ENCODE measurements at places on chromosomes 12 and 14.
A peak's percentile ranks its signal among the peaks of the same experiment; 100 is the strongest.

- DNase-seq, result no peak
These were observed 6.7 kb downstream of the BAG5 start for GRCh38 chr14:103555559-103556337.

GRCh38 chr14:61923348-61923747 lies 161.1 kb downstream of the SNAPC1 start:
- no peak for DNase-seq

DNA sequence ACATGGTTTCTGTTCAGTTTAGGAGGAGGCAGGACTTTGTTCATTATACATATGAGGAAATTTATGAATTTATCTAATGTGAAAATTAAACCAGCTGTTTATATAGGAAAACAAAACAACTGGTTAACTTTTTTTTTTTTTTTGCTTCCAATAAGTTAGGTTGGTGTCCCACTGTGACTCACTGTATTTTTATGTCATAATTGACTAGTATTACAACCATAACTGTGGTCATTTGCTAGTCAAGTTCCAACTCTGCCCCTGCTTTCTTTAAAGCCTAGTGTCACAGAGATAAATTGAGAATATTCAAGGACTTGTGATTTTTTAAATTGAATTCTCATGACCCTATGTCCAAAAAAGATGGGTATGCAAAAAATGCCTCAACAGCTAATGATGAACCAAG lies 227.7 kb downstream of the BCAT1 start:
- DNase-seq, result no peak

DNA sequence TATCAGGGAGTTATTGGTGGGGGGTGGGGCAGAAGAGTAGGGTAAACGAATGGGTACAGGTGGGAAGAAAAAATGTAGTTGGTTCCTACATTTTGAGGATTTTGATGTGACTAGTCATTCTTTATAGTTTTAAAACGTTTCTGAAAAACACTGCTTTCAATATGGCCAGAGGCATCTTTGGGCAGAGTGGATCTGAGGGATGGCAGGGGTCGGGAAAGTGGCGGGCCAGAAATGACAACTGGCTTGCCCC lies 527 bp upstream of the ATP23 start:
- DNase-seq, result no peak

DNA sequence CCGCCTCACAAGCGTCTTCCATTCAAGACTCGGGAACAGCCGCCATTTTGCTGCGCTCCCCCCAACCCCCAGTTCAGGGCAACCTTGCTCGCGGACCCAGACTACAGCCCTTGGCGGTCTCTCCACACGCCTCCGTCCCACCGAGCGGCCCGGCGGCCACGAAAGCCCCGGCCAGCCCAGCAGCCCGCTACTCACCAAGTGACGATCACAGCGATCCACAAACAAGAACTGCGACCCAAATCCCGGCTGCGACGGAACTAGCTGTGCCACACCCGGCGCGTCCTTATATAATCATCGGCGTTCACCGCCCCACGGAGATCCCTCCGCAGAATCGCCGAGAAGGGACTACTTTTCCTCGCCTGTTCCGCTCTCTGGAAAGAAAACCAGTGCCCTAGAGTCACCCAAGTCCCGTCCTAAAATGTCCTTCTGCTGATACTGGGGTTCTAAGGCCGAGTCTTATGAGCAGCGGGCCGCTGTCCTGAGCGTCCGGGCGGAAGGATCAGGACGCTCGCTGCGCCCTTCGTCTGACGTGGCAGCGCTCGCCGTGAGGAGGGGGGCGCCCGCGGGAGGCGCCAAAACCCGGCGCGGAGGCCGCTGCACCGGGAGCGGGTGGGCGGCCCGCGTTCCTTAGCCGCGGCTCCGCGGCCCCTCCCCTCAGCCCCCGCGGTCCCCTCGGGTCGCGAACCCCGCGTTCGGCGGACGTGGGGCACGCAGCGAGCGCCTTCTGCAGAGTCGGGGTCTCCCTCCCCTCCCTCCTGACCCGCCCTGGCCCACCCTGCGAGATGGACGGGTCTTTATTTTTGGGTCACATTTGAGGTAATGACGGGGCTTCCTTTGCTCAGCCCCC lies at the start of gene UBC:
UBC (minus strand) TSS at position 259 of the 847 bp plus-strand sequence. CDS start 879 bp downstream, outside the sequence.
- DNase-seq, result peak; percentile 97

DNA sequence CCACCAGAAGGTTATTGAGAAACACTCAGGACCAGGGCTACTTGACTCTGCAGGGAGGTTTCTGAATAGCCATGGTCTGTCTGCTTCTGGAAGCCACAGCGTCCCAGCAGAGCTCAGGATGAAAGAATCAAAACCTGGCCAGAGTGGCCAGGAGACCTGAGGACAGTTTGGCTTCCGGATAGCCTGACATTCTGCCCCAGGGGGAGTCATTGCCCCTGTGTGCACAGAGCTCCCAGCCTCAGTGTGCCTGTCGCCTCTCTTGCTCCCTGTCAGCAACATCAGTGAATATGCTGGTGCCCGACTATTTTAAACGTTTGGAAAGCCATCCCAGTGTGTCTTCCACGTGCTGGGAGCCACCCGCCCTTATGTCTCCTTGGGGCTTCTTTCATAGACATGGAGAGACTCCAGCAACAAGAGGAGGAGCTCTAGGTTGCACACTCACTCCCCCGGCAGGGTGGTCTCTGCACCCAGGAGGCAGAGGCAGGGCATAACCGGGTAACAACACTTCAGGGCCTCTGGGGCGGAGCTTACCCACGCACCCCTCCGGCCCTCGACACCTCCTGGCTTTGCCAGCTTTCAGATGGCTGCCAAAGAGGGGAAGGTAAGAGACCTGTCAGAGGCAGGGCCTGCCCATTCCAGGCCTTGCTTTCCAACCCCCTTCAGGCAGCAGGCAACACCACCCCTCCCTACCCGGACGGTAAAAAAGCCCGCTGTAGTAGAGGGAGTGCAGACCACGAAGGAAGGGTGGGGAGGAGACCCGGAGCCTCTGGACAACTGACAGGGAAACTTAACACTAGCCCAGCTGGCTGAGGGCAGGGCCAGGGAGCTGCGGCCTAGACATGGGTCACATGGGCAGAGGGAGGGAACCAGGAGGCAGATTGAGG lies 19.0 kb upstream of the SLC6A12 start:
- no peak for DNase-seq

DNA sequence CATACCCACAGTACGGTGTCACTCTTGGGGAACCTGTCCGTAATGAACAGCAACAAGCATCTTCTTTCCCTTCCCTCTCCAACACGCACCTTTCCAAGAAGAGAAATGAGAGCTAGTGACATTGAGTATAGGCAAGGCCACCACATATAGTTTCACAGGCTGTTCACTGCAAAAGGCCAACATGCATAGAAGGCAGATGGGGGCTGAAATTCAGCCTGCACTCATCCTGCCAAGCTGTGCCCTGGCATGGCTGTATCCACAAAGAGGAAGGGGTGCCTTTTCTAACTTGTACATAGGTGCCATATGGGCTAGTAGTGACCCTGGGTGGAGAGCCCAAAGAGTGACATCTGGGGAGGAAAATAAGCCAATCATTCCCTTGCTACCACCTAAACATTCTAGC lies 169.6 kb downstream of the ZFP36L1 start:
- no peak for DNase-seq

- DNase-seq, result no peak
These were observed 23.1 kb upstream of the SMUG1 start for GRCh38 chr12:54211920-54212319.

DNA sequence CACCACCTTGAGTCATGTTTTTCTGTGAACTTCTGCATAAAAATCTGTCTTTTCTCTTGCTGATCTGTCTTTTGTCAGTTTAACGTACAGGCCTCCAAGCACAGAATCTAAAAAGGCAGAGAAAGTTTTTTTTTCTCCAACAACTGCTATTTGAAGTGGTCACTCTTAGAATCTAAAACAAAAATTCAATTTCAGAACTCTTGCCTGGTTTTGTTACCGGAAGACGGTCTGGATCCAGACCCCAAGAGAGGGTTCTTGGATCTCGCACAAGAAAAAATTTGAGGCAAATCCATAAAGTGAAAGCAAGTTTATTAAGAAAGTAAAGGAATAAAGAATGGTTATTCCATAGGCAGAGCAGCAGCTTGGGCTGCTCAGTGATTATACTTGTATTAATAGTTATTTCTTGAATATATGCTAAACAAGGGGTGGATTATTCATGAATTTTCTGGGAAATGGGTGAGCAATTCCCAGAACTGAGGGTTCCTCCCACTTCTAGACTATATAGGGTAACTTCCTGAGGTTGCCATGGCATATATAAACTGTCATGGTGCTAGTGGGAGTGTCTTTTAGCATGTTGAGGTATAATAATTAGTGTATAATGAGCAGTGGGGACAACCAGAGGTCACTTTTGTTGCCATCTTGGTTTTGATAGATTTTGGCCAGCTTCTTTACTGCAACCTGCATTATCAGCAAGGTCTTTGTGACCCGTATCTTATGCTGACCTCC lies 150.0 kb upstream of the PLEKHA5 start:
- no peak for DNase-seq

DNA sequence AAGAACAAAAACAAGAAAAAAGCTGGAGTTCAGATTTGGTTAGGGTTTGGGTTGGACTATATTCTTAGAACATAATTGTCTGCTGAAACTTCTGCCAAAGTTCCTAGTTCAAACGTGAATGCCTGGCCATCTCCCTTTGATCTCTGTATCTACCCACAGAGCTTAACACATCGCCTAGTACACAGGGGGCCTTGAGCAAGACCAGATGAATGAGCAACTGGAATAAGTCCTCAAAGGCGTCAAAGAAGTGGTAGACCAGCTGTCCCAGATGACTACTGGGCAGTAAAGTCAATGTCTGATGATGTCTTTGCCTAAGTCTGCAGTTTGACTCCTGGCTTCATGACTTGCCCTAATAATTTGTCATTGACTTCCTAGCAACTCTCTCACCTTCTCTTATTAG lies 13.9 kb upstream of the STAB2 start:
- no peak for DNase-seq

- no peak for DNase-seq
These were observed 34.6 kb downstream of the NTF3 start for GRCh38 chr12:5466521-5466960.

DNA sequence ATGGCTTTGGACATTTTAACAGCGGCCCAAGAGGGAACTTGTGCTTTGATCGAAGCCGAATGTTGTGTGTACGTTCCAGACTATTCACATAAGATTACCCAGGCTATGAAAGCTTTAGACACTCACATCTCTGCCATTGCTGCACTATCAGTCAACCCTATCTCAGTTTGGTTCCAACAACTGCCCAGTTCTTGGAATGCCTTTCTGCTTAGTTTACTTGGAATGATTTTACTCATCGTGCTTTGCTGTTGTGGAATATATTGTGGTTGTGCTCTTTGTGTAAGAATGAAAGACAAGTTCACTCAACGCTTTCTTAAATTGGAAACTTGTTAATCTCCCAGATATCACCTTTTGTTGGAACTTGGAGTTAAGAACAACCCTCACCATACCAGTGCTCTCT lies 498.2 kb downstream of the GLT1D1 start:
- DNase-seq, result no peak

DNA sequence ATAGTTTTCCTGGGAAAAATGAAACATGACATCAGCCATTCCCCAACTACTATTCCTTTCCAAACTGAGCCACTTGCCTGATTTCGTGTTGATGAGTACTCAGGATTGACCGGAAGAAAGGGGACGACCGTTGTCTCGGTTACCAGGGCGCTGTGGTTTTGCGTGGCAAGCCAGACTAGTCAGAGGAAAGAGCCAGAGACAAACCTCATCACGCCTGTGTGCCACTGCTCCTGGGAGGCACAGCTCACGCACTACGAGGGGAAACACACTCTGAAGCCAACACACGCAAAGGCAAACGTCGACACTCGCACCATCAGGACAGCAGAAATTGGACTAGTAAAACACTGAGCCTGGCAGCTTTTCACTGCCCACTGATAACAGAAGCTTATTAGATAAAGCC lies 35.0 kb downstream of the GIT2 start:
- no peak for DNase-seq

- DNase-seq, result no peak
These were observed 3.7 kb downstream of the GPR132 start for GRCh38 chr14:105061428-105062047.

- no peak for DNase-seq
These were observed 1.5 kb downstream of the LGR5 start for GRCh38 chr12:71440763-71441748.

GRCh38 chr12:12606781-12607589 lies 4.7 kb upstream of the CREBL2 start:
- DNase-seq, result no peak

GRCh38 chr14:90355540-90356518 lies 24.1 kb upstream of the NRDE2 start:
- no peak for DNase-seq

DNA sequence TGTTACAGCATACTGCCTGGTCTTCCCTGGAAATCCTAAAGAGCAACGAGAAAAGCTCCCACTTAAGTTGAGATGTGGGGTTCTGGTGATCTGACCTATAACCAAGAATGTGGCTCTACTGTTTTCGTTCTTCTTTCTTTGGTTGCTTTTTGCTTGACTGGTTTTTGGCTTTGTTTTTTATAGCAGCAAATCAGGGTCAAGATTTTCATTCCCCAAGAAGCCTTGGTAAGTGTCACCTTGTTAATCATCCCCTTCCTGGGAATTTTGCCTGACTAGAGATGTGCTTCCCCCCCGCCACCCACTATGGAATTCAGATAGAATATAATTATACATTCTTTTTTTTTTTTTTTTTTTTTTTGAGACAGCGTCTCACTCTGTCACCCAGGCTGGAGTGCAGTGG lies 116.7 kb upstream of the FOXN3 start:
- no peak for DNase-seq

- no peak for DNase-seq
These were observed 5.4 kb downstream of the MDM1 start for GRCh38 chr12:68326716-68327115.

DNA sequence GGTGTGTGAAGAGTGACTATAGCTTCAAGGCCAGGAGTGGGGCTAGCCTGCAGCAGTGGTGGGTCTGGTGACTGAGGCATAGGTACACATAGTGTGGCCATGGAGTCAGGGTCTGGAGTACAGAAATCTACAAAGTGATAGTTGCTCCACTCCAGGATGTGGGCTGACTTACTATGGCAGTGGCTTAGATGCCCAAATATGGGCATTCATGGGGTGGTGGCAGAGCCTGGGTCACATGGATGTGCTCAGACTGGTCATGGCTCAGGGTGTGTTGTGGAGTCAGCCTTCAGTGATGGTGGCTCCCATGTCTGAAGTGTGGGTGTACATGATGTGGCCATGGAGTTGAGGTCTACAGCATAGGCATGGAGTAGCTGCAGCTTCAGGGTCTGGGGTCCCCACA lies 27.3 kb downstream of the CLEC6A start:
- no peak for DNase-seq

DNA sequence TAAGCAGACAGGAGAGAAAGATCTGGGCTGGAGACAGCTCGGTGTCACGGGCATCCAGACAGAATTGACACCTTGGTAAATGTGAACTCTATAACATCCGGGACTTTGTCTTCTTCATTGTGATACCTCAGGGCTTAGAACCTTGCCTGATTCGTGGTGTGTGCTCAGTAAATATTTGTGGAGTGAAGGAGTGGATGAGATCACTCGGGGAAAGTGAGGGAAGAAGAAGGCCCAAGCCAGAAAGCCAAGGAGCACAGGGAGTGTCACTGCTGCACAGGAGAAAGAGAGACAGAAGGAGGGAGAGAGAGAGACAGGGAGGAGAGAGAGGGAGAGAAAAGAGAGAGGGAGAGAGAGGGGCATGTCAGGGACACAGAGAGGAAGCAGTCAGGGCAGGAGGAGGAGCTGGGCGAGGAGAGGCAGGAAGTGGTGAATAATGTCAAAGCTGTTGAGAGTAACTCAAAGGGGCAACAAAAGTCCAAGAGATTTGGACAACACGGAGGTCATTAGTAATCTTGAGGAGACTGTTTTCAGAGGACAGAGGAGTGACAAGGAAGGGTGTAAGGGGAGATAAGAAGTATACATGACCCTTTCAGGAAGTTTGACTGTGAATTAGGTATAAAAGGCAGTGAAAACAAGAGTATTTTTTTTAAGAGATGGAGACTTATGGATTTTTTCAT lies 141.6 kb upstream of the MAX start:
- no peak for DNase-seq

- no peak for DNase-seq
These were observed 98.9 kb downstream of the PRKCH start for GRCh38 chr14:61420326-61420725.
